H4 (cell line): ENCODE measurements at places on chromosomes 11 and 22. TPM values are rescaled to one million over a fixed set of nuclear protein-coding genes. Genes with fewer than 3 reads are reported as not detected.
A peak's percentile ranks its signal among the peaks of the same experiment; 100 is the strongest.

GRCh38 chr11:91625495-91625894 is 599.1 kb upstream of the FAT3 start:
- DNase-seq = peak; percentile 25

SLC15A3 gene
- 4.9 and 5.8 TPM in 2 replicates for total RNA-seq

ACTN3 gene
- total RNA-seq = not detected in 2 replicates

DNA sequence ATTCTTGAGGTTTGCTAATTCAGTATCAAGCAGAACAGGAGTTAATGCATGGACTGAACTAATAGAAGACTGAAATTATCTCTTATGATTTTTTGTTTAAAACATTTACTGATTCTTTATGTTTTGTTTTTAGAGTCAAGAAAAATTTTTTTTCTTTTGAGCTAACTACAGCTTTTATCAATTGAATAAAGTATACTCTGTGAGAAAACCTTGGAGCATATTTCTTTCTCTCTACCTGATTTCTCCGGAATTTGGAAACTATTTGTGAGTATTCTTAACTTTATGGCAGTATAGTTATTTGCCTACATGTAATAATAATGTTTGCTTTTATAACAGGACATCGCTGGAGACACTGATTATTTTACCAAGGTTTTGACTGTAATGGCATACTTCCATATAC is 18.1 kb upstream of the CRTAM start:
- DNase-seq = no peak

- DNase-seq = no peak
Measured at GRCh38 chr11:3745161-3745560, 52.2 kb downstream of the NUP98 start.

- no peak for DNase-seq
Measured at GRCh38 chr11:120268686-120269085, 28.7 kb downstream of the POU2F3 start.

BBOX1 gene
- 0.29 and 0.45 TPM in 2 replicates for total RNA-seq

EHF gene
- not detected in 2 replicates for total RNA-seq

DNA sequence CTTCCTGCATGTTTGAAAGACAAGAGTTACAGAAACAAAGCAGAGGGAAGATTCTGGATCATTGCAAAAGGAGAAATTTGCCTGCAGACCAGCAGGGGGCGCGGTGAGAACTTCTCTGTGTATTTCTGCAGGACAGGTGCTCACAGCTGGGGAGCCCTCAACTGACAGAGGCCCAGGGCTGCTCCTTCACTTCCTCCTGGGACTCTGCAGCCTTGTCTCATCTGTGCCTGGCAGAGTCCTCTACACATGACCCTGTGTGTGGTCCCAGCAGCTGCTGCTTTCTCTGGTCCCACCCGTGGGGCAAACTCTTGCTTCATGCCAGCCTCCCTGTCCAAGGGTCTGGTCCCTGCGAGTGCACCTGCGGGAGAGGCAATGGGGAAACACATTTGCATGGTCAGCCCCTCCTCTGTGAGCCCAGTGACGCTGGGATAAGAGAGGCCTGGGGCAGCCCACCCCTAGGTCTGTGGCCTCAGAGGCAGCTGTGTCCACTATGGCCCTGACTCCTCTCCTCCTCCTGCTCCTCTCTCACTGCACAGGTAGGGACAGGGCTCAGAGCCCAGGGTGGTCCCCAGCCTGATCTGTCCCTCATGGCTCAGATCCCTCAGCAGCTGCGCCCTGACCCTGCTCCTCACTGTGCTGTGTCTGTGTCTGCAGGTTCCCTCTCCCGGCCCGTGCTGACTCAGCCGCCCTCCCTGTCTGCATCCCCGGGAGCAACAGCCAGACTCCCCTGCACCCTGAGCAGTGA is 43.2 kb upstream of the VPREB1 start:
- DNase-seq = no peak

DNA sequence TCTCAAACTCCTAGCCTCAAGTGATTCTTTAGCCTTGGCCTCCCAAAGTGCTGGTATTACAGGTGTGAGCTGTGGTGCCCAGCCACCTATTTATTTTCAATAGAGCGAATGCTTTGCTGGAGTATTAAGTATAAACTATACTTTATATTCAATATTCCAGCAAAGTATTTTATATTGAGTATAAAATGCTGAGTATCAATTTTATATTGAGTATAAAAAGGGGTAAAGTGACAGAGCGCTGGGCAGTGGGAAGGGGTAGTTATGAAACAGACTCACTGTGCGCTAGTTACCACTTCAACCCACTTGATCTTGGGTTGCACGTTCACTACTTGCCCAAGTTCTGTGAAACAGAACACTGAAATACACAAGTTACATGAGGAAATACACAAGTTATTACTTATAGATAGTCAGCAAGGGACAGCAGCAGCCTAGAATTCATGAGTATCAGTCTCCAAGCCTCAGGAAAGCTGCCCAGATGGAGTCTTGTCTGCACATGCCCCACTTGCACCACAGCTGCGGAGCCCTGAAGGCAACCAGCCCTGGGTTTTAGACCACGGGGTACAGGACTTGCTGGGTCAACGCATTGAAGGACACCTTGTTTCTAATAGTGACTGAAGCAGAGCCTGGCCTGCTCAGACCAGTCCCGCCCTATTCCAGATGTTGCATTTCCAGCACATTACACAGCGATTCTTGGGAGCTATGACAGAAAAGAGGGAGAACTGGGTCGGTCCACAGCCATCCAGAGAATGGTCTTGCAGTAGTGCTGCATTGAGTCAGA is 51.6 kb upstream of the SYT13 start:
- DNase-seq = no peak

GAS2L1 gene
- total RNA-seq = 3.9 and 4.0 TPM in 2 replicates

DNA sequence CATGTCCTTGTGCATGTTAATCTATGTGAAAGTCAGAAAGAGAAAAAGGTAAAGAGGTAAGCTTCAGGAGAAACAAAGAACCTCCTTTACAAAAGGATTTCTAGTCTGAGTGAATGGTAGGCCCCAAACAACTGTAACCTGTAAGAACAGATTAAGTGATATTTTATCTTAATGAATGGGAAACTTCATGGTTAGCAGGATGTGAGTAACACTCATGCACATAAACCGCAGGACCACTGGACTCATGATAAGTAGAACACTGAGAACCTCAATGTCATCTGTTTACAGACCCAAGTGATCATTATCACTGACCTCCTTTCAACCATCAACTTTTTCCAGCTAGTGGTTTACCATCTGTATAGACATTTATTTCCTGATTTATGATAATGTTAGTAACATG is 19.9 kb downstream of the OR8G5 start:
- peak; percentile 92 for DNase-seq

LRRN4CL gene
- 0.14 TPM in 1 of 2 replicates, not detected in the other for total RNA-seq

ANKK1 gene
- 0.06 TPM in 1 of 2 replicates, not detected in the other for total RNA-seq

GRCh38 chr11:12180257-12181205 is 70.1 kb downstream of the MICAL2 start:
- DNase-seq = no peak

GRCh38 chr11:111186308-111186915 is 59.1 kb upstream of the POU2AF2 start:
- no peak for DNase-seq

GRCh38 chr11:69884751-69885150 is 65.5 kb upstream of the FGF3 start:
- no peak for DNase-seq

GRCh38 chr11:9276571-9276970 is 11.4 kb upstream of the DENND5A start:
- DNase-seq = no peak

- no peak for DNase-seq
Measured at GRCh38 chr11:93330446-93330984, at the start of gene DEUP1. Gene DEUP1, plus strand, starts transcription at chr11:93330742. Its CDS starts 1,518 bp downstream, at chr11:93332260.

DNA sequence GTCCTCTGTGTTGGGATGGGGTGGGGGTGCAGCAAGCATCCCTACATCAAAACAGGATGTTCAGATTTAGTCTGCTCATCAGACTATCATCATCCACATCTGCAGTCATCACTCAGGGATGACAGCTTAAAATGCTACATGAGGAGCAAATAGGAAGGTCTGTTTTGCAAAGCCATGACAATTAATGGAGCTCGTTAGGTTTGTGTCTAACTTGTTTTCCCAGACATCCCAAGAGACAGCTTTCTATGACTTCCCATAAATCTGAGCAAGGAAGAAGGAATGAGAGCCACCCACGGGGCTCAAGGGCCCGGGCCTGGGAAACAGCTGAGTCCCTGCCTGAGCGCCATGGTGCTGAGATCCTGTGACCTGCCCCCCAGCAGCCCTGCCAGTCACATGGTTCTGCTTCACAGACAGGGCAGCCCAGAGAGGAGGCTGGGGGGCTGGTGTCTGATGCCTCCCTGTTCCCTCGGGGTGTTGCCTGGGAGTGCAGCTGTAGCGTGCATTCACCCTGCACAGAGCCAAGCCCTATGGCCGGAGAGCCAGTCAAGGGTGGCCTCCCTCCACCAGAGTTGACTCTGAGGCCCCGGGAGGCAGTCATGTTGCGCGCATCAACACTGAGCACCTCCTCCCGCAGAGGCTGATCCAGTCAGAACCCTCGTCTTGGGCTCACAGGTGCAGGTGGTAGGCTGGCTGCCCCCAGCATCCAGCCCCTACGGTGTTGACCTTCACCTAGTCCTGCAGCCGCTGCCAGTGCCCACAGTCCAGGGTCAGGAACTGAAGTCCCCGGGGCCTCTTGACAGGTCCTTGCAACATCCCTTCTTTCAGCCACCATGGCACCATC is 12.1 kb downstream of the DERL3 start:
- DNase-seq = no peak

GRCh38 chr11:923691-924405 is 1.8 kb upstream of the AP2A2 start:
- no peak for DNase-seq

DCUN1D5 gene
- 85.8 and 94.0 TPM in 2 replicates for total RNA-seq

DNA sequence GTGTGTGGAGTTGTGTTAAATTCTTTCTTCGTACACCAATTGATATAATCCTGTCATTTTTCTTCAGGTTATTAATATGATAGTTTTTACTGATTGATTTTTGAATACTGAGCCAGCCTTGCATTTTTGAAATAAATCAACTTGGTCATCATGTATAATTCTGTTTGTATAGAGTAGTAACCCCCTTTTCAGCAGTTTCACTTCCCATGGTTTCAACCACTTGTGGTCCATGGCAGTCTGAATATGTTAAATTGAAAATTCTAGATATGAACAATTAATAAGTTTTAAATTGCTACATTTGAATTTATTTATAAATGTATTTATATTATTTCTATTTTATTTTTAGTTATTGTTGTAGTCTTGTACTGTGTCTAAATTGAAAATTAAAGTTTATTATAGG is 32.6 kb downstream of the MS4A6A start:
- no peak for DNase-seq

GRCh38 chr11:125452125-125452470 is 44.0 kb downstream of the FEZ1 start:
- DNase-seq = no peak

- DNase-seq = no peak
Measured at GRCh38 chr11:34495724-34496377, 17.7 kb downstream of the ELF5 start.

- DNase-seq = no peak
Measured at GRCh38 chr11:38646382-38646781, 2048.3 kb upstream of the RAG2 start.

- DNase-seq = no peak
Measured at GRCh38 chr22:40335358-40335757, 10.9 kb upstream of the ADSL start.

DNA sequence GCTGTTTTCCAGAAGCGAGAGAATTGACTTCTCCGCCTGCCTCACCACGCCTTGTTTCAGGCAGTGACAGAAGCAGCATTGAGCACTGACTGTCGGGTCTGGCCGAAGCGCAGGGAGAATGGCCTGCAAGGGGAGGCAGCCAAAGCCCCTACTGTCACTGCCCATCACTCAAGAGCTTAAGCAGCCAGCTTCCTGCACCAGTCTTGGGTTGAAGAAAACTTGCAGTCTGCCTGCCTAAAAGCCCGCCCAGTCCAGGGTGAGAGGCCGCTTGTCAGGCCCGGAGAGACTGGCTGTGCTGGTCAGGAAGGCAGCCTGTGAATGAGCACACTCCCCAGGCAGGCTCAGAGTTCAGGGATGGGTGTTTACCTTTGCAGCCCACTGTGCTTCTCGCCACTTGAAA is 108.3 kb downstream of the PKNOX2 start:
- no peak for DNase-seq

GRCh38 chr11:12639388-12639787 is 34.8 kb upstream of the TEAD1 start:
- no peak for DNase-seq

DNA sequence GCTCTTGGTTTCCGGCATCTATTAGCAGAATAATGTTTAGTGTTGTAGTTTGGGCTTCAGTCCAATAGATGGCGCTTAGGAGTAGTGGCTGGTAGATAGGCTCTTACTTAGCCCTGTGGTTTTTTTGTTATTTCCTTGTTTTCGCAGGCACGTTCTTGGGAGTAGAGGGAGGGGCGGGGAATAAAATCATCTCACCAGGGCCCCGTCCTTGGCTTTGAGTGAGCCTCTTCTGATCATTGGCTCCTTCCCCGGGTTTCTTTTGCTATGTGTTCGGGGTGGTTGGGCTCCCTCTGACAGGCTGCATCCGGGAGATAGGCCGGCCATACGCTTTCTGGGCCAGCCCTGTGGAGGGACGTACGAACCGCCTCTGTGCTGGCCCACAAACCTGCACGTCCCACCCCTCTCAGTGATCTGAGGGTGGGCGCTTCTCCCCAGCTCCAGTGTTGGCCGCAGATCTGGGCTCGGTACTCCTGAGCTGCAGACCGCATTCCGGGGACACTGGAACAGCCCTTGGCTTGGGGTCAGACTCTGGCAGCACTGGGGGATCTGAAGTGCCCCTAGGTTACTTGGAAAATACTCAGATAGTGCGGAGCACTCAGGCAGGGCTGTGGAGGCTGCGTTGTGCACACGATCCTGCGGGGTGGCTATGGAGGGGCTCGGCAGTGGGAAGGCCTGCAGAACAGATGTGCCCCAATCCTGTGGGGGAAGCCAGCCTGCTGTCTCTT is 217.0 kb downstream of the DYNC2H1 start:
- peak; percentile 82 for DNase-seq

GRCh38 chr11:8038393-8038792 is 42.6 kb upstream of the TUB start:
- no peak for DNase-seq

CREB3L1 gene
- total RNA-seq = 0.60 and 1.3 TPM in 2 replicates

DNA sequence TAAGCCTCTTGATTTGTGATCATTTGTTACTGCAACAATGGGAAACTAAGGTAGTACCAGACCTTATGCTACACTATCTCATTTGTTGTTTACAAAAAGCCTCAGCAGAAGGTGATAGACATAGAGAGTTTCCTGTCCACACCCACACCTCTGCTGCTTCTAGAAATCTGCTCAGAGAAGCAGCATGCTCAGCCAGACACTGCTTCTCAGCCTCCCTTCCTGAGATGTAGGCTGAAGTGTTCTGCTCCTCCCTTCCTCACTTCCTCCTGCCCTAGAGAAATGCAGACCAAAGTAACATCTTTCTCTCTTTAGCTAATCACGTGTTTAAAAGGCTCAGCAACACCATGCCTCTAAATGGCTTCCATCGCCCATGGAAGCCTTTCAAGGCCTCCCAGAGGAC is 88.4 kb downstream of the SLC1A2 start:
- no peak for DNase-seq

- no peak for DNase-seq
Measured at GRCh38 chr11:57131080-57131790, 50.5 kb upstream of the LRRC55 start.

CELSR1 gene
- total RNA-seq = 5.7 and 12.7 TPM in 2 replicates

GRCh38 chr11:118988280-118988679 is 9.7 kb upstream of the CENATAC start:
- DNase-seq = no peak

GRCh38 chr11:128931668-128932067 is 11.0 kb downstream of the TP53AIP1 start:
- DNase-seq = no peak

GRCh38 chr11:101211407-101211975 is 81.9 kb upstream of the PGR start:
- no peak for DNase-seq

- peak; percentile 37 for DNase-seq
Measured at GRCh38 chr11:134331354-134332188, at the start of gene GLB1L2. Gene GLB1L2, plus strand, starts transcription at chr11:134331988. Its CDS starts 74 bp downstream, at chr11:134332062.
